Activated CD8-positive, alpha-beta memory T cell treated with anti-CD3 and anti-CD28 coated beads, Interleukin-2, amount 50 U/mL, for 48 hours (primary cell): ENCODE measurements at places on chromosomes 7 and 10.

- DNase-seq: no peak
Observed at GRCh38 chr10:74816824-74817498, 9.4 kb upstream of the KAT6B start.

GRCh38 chr10:122249991-122250750, 20.9 kb upstream of the BTBD16 start:
- no peak for DNase-seq

- no peak for DNase-seq
Observed at GRCh38 chr10:105605918-105606317, 964.8 kb downstream of the SORCS3 start.

DNA sequence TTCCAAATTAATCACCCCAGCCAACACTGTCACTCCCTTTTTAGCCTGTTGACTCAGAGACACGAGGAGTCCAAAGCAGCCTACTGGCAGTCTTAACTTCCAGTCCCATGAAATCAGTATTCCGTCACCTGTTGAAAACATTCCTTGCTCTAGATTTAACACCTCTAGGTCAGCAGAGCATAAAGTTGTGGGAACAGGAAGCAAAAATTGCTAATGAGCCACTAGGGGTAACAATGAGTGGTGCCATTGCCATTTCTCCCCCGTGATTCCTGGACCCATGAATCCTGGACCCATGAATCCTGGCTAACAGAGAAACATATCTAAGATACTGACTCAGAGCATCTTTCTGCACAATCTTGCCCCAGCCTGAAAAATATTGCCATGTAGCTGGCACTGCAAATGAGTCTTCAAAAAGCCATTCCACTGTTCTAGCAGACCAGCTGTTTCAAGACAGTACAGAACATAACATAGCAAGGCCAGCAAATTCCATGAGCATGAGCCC, 252.7 kb upstream of the PTER start:
- DNase-seq: no peak
